ENCODE measurements at places on chromosomes 7 and 10. TPM values are rescaled to one million over a fixed set of nuclear protein-coding genes. Genes with fewer than 3 reads are reported as not detected.
A peak's percentile ranks its signal among the peaks of the same experiment; 100 is the strongest.

GRCh38 chr7:12768948-12769347, 81.5 kb downstream of the ARL4A start:
- no peak for DNase-seq

DNA sequence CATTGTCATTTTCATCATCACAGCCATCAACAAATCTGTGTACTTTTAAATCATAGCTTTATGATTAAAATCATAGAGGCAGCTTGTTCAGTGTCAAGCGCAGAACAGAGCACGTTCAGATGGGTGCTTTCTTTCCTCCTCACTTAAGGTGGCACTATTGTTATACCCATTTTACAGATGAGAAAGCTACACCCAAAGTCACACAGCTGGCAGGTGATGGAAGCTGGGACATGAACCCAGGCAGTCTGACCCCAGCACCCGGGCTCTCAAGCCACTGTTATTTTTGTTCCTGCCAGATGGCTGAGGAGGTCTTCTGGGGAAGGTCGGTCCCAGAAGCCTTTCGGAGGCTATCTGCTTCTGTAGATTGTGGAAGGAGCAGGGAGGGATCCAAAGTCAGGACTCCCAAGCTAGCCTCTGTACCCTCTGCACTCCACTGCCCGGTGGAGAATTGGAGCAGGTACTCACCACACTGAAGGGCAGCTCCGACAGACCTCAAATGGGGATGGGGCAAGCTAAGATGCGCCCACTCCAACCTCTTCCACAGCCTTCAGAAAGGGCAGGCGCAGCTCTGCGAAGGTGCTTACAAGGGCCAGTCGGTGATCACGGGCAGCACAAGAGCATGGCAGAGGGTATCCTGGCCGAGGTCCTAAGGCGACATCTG, 610 bp downstream of the AVPI1 start:
- no peak for DNase-seq

DNA sequence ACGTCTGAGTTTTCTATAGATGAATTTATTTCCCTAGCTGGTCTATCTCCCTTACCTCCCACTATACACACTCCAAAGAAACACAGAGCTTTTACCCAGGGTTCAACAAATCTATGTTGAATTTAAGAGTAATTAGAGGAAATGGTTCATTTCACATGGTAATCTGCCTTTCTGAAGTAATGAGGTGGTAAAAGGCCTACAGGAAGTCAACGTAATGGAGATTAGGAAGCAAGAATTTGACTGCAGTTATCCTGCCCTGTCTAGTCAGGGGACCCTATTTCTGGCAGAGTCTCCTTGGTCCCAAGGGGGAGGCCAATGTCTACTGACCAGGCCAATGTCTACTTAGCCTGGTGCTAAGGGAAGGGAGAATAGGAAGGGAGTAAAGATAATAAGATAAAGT, 21.4 kb upstream of the SIRT1 start:
- no peak for DNase-seq

DNA sequence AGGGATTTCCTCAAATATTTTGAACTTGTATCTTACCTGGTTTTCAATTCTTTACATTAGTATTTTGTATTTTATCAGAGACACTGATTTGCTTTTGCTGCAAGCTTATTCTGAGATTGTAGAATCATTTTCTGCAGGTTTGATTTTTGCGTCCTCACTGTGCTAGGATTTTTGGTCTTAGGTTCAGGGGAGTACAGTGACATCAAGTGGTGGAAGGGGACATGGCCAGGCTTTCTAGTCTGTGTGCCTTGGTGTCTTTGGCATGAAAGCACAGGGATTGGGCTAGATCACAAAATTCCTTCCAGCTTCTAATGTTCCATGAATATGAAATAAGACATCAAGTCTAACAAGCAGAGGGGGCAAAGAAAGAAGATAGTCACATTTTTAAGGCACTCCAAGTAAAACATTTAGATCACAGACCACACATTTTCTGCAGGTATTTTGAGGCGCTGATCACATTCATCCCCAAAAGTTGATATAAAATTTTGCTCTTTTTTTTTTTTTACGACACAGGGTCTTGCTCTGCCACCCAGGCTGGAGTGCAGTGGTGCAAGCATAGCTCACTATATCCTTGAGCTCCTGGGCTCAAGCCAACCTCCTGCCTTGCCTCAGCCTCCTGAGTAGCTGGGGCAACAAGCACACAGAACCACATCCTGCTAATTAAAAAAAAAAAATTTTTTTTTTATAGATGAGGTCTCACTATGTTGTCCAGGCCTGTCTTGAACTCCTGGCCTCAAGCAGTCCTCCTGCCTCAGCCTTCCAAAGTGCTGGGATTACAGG, 124.4 kb downstream of the PON1 start:
- peak; percentile 56 for DNase-seq

DNA sequence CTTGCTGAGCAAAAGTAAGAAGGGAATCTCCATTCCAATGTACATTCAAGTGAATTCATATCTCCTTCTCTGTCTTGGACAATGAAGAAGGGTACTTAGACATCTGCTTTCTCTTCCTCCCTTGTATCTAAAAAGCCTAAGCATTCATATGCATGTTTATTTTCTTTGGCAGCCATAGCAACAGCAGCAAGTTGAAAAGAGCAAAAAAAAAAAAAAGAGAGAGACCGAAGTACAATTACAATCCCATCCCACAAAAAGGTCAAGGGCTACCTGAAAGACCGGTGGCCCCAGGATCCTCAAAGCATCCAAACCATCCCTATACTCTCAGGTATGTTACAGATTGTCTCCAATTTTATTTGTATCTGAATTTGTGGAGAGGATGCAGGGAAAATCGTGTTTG, 4.1 kb downstream of the OR2F1 start:
- DNase-seq, result no peak

DNA sequence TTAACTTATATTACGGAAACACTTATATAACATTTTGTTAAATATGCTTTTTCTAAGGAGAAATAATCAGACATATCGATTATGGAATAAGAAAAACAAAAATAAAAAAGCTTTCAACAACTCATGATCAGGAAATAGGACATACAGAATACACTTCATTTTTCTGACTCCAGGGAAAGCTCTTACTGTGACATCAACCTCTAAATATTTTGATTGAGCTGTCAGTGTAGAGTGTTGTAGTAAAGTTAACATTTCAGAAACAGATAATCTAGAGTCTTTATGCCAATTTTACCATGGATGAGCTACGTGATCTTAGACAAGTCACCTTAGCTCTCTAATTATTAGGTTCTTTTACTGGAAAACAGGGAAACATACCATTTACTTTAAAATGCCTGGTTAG, 218.9 kb upstream of the SORCS1 start:
- no peak for DNase-seq

GRCh38 chr10:69818676-69819239, 17.1 kb downstream of the COL13A1 start:
- DNase-seq, result no peak

CALHM2 gene
- 20.1 TPM for polyA plus RNA-seq

HMX2 gene
- polyA plus RNA-seq, result not detected

LRGUK gene
- polyA plus RNA-seq, result 1.5 TPM
